ENCODE measurements at places on chromosomes 2 and 18. TPM values are rescaled to one million over a fixed set of nuclear protein-coding genes. Genes with fewer than 3 reads are reported as not detected.
A peak's percentile ranks its signal among the peaks of the same experiment; 100 is the strongest.

The C2orf80 gene
- total RNA-seq = not detected

DNA sequence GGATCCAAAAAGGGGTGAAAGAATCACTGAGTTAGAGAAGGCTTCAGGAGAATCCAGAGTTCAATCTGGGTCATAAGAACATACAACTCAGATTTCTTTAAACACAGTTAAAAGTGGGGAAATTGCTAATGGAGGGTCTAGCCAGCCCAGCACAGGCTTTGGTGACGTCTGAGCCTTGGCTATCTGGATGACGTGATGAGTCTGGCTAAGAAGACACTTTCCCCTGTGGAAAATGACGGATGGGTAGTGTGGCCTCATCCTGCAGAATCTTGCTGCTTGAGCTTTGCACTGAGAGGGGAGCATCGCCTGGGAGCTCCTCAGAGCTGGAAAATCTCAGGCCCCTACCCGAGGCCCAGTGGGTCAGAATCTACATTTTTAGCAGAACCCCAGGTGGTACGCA lies 19.2 kb downstream of the EDAR start:
- no peaks in the 10 kb centered on the region for H3K27me3 ChIP-seq
- H3K27ac ChIP-seq = no peak overlapping the region
- no peaks in the 10 kb centered on the region for H3K36me3 ChIP-seq

- peaks cover 12% of the 10 kb centered on the region for H3K27me3 ChIP-seq
- H3K4me1 ChIP-seq = no peaks in the 10 kb centered on the region
- H3K36me3 ChIP-seq = no peaks in the 10 kb centered on the region
- no peak for DNase-seq
- H3K4me3 ChIP-seq = no peak overlapping the region
These were observed 8.7 kb upstream of the CRYGA start for GRCh38 chr2:208172125-208172524.

DNA sequence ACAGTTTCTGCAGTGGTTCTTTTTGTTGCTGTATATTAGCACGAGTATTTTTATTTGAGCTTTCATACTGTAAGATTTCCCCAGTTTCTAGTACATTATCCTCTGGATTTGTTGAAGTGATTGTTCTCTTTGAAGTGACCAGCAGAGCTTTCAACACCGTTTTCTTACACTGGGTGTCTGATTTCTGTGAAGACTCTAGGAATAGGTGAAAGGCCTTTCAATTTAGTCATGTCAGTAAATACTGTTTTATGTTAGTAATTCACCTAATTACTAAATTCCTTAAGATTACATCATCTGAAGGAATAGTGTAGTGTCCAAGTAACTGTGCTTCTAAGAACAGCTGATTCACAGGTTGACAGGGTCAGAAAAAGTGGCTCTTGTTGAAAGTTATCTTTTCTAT lies 2.3 kb downstream of the PPM1B start:
- H3K27me3 ChIP-seq = no peaks in the 10 kb centered on the region
- no peak for DNase-seq
- H3K36me3 ChIP-seq = no peaks in the 10 kb centered on the region
- H3K27ac ChIP-seq = no peak overlapping the region
- H3K4me3 ChIP-seq = peak overlapping the region; percentile 32

- no peak for DNase-seq
- H3K4me3 ChIP-seq = no peak overlapping the region
- H3K27ac ChIP-seq = no peak overlapping the region
- no peaks in the 10 kb centered on the region for H3K27me3 ChIP-seq
- no peaks in the 10 kb centered on the region for H3K36me3 ChIP-seq
These were observed 521.3 kb upstream of the SALL3 start for GRCh38 chr18:78458356-78458755.

- H3K27ac ChIP-seq = no peak overlapping the region
- H3K36me3 ChIP-seq = no peaks in the 10 kb centered on the region
- no peak overlapping the region for H3K4me3 ChIP-seq
- DNase-seq = no peak
- no peaks in the 10 kb centered on the region for H3K27me3 ChIP-seq
These were observed 30.4 kb upstream of the FN1 start for GRCh38 chr2:215466097-215466909.

The MAP2 gene
- total RNA-seq = 0.46 TPM

DNA sequence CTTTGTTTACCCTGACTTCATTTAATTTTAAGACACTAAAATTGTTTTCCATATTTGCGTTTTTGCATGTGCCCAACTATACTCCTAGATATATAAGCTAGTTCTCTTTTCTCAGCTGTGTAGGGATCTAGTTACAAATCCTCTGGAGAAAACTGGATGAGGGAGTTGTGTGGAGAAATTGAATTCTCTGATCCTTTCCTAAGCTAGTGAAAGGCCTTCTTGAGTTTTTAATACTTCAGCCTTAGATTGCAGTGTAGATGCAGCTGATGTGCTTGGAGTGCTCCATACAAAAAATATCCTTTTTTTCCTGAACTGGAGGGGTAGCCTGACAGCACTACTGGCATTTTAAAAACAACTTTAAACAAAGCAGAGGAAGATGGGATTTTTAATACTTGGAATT lies 8.6 kb upstream of the MTX2 start:
- no peak overlapping the region for H3K27ac ChIP-seq
- no peak overlapping the region for H3K4me3 ChIP-seq
- no peaks in the 10 kb centered on the region for H3K4me1 ChIP-seq

The PLEKHH2 gene
- 3.1 TPM for total RNA-seq

GRCh38 chr2:138794724-138795123 lies 14.5 kb upstream of the NXPH2 start:
- no peak overlapping the region for H3K27ac ChIP-seq
- H3K36me3 ChIP-seq = no peaks in the 10 kb centered on the region
- no peaks in the 10 kb centered on the region for H3K4me1 ChIP-seq

DNA sequence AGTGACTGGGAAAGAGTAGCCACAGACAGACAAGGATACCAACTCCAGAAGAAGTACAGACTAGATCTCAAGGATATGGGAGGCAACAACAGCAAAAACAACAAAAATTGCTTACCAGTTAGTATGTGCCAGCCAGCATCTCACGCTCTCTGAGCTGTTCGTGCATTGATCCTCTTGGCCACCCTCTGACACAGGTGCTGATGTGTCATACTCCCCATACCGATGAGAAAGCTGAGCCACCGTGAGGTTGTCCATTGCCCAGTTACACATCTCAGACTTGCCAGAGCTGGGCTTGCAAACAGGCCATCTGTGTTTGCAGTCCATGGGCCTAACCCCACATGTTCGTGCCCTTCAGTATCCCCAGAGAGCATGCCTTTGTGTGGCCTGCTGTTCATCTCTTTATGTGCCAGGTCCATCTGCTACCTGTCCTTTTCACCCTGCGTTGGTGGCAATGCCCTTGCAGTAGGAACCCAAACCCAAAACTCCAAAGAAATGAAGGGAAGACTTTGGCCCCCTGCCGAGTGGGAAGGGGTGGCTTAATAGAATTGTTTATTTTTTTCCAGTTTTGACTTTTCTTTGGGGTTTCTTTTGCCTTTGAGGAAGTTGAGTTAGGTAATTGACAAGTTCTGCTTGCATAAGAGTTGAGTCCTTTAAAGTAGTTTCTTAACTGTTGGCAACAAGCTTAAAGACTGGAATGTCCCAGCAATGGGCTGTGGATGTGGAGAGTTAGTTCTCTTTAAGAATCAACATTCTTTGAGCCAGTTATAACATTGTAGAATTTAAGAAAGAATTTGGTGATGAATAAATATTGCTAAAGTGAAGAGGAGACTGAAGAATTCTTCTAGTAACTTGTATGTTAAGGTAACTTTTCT lies 46.7 kb downstream of the LYPD6B start:
- no peaks in the 10 kb centered on the region for H3K36me3 ChIP-seq
- H3K4me1 ChIP-seq = no peaks in the 10 kb centered on the region

The FBXO15 gene
- total RNA-seq = 2.2 TPM

- no peaks in the 10 kb centered on the region for H3K27me3 ChIP-seq
- H3K4me3 ChIP-seq = peak overlapping the region; percentile 94
- H3K4me1 ChIP-seq = peaks cover 33% of the 10 kb centered on the region
- H3K36me3 ChIP-seq = no peaks in the 10 kb centered on the region
These were observed 573 bp downstream of the KDSR start for GRCh38 chr18:63366213-63367052.

GRCh38 chr18:74249181-74249968 lies 42.4 kb downstream of the CYB5A start:
- no peak overlapping the region for H3K4me3 ChIP-seq
- no peaks in the 10 kb centered on the region for H3K4me1 ChIP-seq
- no peaks in the 10 kb centered on the region for H3K27me3 ChIP-seq

DNA sequence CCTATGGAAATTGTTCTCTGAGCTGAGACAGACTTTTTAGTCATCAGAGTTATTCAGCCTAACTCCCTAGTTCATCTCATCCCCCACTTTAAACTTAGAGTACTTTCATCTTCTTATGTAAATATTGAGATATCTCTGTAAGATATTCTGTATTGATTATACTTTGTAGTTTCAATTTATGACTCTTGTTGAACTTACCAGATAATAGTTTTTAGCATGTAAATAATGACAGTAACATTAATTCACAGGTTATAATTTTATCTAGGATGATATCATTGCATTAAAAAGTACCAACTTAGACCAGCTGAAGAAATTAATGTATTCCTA lies 14.8 kb upstream of the EIF2AK2 start:
- no peak overlapping the region for H3K4me3 ChIP-seq
- no peak for DNase-seq
- H3K27ac ChIP-seq = no peak overlapping the region
- no peaks in the 10 kb centered on the region for H3K36me3 ChIP-seq
- H3K4me1 ChIP-seq = no peaks in the 10 kb centered on the region

- no peaks in the 10 kb centered on the region for H3K36me3 ChIP-seq
- H3K4me1 ChIP-seq = no peaks in the 10 kb centered on the region
- no peak overlapping the region for H3K4me3 ChIP-seq
These were observed 217.3 kb downstream of the VAPA start for GRCh38 chr18:10131081-10131459.

DNA sequence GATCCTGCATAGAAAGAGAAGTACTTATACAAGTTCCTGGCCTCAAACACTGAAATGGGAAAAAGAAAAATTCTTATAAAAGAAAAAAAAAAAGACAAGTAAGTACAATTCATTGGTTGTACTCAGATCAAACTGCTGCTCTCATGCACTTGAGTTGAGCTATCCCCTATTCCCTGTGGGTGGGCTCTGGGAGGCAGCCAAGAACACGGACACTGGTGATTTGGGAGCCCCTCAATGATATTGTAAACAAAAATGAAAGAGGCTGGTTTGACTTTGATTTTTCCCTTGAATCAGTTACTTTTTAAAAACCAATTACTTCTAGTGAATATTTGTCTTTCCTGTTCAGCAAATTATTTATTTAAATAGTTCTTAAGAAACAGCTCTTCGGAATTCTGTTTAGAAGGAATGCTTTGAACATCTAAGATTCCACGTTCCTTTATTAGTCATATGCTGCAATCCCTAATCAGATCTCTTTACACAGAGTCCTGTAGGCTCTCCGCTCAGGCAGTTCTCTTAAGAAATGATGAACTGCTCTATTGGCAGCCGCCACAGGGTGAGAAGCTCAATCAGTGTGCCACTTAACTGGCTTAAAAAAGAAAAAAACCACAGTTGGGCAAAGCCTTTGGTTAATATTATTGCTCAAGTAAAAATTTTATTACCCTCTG lies 225.1 kb downstream of the TMEM182 start:
- H3K4me3 ChIP-seq = no peak overlapping the region
- no peaks in the 10 kb centered on the region for H3K4me1 ChIP-seq
- H3K27ac ChIP-seq = no peak overlapping the region
- H3K36me3 ChIP-seq = no peaks in the 10 kb centered on the region
- no peaks in the 10 kb centered on the region for H3K27me3 ChIP-seq

- no peak overlapping the region for H3K4me3 ChIP-seq
- H3K27me3 ChIP-seq = peaks cover 5% of the 10 kb centered on the region
- H3K36me3 ChIP-seq = no peaks in the 10 kb centered on the region
- DNase-seq = no peak
- H3K27ac ChIP-seq = no peak overlapping the region
- no peaks in the 10 kb centered on the region for H3K4me1 ChIP-seq
These were observed 27.3 kb downstream of the RFTN2 start for GRCh38 chr2:197647961-197648690.

DNA sequence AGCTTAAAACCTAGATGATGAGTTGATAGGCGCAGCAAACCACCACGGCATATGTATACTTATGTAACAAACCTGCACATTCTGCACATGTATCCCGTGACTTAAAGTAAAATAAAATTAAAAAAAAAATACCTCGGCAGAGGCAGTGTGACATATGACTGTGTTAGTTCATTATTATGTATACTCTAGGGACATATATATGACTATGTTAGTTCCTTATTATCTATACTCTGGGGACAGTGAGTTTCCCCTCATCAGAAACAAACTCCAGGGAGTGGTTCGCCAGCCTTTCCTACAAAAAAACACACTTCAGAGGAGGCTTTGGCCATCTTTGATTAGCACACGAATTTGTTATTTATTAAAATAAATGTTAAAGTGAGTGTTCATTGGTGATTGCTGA lies 209.5 kb downstream of the PIEZO2 start:
- H3K27ac ChIP-seq = no peak overlapping the region
- no peaks in the 10 kb centered on the region for H3K36me3 ChIP-seq
- no peak for DNase-seq
- no peaks in the 10 kb centered on the region for H3K27me3 ChIP-seq
- no peak overlapping the region for H3K4me3 ChIP-seq

The DHRS9 gene
- total RNA-seq = not detected

DNA sequence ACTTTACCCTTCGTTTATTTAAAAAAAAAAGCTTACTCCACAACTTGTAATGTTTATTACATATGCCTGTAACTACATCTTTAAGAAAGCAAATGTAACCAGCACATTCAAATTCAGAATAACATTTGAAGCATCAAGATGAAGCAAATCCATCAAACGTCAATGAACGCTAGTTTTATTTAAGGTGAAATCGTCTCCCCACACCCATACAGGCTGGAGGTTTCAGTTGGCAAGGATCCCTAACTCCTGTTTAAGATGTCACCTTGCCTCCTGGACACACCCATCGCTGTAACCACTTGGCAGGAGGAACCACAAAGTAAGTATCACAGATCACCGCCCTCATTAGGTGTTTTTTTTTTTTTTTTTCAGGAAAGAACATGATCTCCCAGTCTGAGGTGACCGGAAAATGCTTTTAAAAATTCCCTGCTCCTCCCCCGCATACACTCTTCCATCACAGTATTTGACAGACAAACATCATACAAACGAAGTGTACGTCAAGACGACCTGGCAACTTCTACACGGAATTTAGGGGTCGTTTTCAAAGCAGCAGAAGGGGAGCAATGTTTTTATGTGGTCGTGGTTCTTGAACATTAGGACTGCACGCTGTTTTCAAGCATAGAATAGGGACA lies 19.7 kb upstream of the STPG4 start:
- H3K4me3 ChIP-seq = peak overlapping the region; percentile 58
- H3K27me3 ChIP-seq = no peaks in the 10 kb centered on the region
- H3K27ac ChIP-seq = peak overlapping the region; percentile 76
- H3K36me3 ChIP-seq = no peaks in the 10 kb centered on the region

- DNase-seq = no peak
- H3K27me3 ChIP-seq = no peaks in the 10 kb centered on the region
- no peak overlapping the region for H3K4me3 ChIP-seq
- no peaks in the 10 kb centered on the region for H3K36me3 ChIP-seq
- H3K4me1 ChIP-seq = no peaks in the 10 kb centered on the region
These were observed 322.2 kb downstream of the IRS1 start for GRCh38 chr2:226477221-226478108.

Measured in T-cell (primary cell).